Small intestine (tissue), 16 donors: ENCODE measurements at places on chromosomes 13 and 19.

- DNase-seq: no peak
Measured at GRCh38 chr19:40584007-40584406, 7.3 kb downstream of the SHKBP1 start.

GRCh38 chr13:111337206-111337605 is 16.8 kb downstream of the TEX29 start:
- no peak for DNase-seq

GRCh38 chr19:1956868-1957492 is 16.0 kb downstream of the CSNK1G2 start:
- no peak for DNase-seq

GRCh38 chr13:93328943-93329342 is 102.3 kb downstream of the GPC6 start:
- DNase-seq: peak; percentile 67

DNA sequence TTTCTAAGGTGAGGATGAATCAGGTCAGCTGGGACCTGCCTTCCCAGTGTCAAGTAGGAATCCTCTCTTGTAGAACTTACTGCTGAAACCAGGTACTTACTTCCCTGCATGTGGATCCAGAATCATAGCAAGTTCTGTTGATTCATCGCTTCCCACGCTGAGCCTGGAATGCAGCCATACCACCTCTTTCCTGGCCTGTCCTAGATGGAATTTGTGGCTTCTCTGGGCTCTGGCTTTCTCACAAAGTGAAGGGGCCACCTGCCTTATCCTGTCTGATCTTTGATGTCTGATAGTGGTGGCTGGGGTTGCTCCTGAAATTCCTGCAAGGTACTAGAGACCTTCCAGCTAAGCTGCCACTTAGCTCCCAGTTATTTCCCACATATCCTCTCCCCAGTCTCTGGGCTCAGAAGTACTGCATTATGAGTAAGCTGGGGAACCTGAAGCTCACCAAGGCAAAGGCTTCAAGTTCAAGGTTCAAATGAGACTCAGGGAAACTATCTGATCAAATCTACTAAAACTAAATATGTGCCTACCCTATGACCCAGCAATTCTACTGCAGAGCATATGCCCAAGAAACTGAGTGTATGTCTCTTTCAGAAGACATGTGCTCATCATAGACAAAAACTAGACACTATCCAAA is 103.5 kb downstream of the SUCLA2 start:
- DNase-seq: peak; percentile 26

DNA sequence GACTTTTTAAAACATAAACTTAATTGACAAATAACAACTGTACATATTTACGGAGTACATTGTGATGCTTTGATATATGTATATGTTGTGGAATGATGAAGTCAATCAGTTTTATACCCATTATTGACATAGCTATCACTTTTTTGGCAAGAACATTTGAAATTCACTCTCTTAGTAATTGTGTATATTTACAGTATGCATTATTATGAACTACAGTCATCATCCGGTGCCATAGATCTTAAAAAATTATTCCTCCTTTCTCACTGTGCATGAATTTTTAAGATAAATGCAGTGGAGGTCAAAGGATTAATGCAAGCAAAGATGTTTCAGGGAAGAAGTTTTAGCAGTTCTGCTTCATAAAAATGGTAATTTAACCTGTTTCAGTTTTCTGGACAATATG is 8.0 kb upstream of the VN1R4 start:
- no peak for DNase-seq

DNA sequence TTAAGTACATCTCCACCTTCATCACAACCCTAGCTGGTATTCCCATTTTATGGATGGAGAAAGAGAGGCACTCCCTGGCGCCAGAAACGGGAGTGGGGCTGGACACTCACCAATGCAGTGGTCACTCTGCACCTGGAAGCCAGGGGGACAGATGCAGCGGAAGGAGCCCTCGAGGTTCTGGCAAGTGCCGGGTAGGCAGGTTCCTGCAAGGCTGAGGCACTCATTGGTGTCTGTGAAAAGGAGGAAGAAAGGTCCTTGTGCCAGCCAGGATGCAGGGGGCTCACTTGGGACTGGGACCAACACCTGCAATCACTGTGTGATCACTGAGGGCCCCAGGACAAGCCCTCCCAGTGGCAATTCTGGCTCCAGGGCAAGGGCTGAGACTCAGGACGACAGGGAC is 41.8 kb downstream of the CCL25 start:
- no peak for DNase-seq

GRCh38 chr13:86741762-86742285 is 929.3 kb upstream of the SLITRK5 start:
- DNase-seq: no peak

GRCh38 chr13:27423333-27423732 is 1.1 kb upstream of the GTF3A start:
- no peak for DNase-seq

DNA sequence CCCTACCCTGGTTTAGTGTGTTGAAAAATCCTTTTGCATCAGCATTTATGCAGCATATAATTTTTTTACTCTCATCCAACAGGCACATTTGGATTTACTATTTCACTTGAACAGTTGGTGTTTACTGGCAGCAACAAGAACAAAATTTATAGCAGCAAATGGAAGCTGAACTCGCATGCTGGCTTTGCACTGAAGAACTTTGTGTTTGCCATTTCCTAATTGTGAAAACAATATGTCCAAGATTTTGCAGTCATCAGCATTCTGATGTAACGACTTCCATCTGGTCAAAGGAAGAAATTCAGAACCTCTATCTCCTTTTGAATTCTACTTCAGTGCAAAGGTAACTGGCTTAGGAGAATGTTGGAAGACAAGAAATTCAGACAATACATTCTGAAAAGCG is 131.0 kb downstream of the DLEU7 start:
- DNase-seq: no peak

DNA sequence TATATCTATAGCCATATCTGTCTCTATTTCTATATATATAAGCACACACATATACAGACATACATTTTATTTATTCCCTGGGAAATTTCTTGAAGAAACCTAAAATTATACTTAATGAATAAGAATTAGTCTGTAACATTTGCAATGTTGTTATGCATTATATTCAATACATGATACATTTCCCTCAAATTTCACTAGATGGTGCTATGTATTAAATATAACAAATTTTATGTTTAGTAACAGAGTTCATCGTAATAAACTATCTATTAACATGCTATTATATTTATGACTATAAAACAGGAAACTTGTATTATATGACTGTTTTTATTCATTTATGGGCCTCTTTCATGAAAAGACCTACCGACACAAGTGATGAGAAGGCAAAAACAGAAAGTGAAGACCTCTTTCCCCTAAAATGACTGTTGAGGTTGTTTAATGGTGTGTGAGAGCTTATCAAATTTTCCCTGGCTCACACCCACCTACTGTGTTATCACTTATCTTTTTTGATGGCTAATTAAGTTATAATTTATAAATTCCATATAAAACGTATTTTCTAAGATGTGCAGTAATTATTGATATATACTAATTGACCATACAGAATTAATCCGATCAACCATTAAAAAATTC is 881.9 kb downstream of the SLITRK6 start:
- DNase-seq: peak; percentile 12

DNA sequence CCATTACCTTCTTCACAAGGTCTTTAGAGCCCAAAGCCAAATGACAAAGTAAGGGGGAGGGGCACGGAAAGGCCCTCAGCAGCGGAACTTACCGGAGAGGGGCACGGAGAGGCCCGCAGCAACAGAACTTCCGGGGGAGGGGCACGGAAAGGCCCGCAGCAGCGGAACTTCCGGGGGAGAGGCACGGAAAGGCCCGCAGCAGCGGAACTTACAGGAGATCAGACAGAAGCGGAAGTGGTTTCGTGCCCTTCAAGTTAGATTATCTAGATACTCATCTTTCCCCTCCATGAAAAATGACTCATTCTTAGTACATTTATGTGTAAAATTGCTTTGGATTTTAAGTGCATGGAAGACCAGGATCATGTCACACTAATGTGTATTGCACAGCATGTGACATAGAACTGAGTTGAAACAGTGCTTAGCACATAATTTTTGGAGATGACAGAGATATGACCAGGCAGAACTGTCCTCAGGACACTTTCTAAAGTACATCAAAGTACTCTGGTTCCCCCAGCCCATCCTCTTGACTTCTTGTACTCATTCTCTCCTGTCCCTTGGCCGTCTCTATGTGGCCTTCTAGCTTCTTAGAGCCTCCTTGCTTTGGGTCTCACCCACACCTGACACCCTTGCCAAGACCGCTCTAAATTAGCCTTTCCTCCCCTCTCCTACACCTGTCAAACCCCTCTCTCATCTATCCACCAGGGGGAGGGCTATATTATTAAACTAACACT is 25.7 kb upstream of the TPTE2 start:
- no peak for DNase-seq

- no peak for DNase-seq
Measured at GRCh38 chr13:79141082-79141481, 265.0 kb downstream of the RBM26 start.

GRCh38 chr19:6481541-6482342 is at the start of gene DENND1C:
Gene DENND1C, minus strand, starts transcription at chr19:6481787. Its CDS starts 92 bp downstream, at chr19:6481695.
- DNase-seq: peak; percentile 28

DNA sequence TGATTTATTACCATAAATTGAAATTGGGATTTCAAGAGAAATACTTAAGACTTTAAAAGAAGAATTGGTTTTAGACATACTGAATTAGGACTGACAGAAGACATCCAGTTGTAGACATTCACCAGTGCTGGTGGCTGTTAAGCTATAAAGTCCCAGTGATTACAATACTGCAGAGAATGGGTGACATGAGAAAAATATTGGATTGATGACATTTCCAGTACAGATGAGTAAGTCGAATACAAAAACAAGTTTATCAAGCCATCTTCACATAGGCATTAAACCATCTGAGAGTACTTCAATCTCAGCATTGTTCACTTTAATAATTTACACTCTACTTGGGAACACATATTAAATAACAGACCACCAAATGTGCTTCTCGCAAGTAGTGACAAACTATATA is 66.8 kb downstream of the TBC1D4 start:
- DNase-seq: no peak

GRCh38 chr19:6362351-6362801 is 1.0 kb downstream of the CLPP start:
- DNase-seq: peak; percentile 25

DNA sequence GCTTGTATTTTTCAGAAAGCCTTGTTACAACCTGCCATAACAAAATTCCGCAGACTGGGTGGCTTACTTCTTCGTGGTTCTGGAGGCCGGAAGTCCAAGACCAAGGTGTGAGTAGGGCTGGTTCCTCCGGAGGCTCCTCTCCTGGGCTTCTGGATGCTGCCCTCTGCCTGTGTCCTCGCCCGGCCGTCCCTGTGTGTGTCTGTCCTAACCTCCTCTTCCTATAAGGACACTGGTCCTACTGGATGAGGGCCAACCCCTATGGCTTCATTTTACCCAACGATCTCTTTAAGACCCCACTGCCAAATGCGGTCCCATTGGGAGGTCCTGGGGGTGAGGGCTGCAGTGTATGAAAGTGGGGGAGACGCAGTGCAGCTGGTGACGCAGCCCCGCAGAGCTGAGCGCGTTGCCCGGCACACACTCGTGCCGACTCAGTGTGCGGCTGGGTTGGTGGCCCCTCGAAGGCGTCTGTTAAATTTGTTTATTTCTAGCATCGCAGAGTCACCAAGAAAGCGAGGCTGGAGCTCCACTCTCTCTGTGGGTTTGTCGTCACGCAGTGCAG is 116.7 kb downstream of the SOX1 start:
- DNase-seq: no peak

DNA sequence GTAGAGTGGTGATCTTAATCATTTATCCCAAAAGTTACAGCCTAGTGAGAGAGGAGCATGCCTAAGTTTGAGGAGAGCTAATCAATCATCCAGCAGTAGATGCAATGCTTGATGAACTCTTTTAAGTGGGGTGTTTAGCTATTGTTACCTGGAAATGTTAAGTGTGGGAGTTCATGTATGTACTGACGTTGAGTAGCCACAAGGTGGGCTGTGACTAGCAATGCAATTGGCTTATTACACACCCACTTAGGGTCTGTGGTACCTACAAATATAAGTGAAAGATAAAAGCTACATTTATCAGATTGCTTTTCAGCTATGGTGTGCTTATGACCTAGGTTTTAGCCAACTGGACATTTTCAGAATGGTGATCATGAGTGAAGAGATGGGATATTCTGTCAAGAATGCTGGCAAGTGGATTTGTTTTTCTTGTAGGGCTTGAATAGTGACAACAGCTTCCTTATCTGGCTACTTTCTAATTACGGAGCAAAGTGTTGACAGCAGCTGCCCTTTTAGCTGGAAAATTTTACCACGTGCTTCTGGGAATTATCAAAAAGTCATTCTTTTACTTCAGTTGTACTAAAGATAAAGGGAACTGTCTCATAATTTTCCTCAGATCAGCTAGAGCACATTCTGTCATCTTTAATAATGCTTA is 170.6 kb downstream of the POSTN start:
- no peak for DNase-seq

- no peak for DNase-seq
Measured at GRCh38 chr19:53916004-53916403, 6.9 kb downstream of the CACNG7 start.
